Stimulated activated naive B cell treated with anti-CD40 and anti-IgM and Interleukin-4, amounts not matched to agents 10 μg/mL and 1 μg/mL and 100 μg/mL, for 72 hours (primary cell): ENCODE measurements at places on chromosomes 6 and 20.

DNA sequence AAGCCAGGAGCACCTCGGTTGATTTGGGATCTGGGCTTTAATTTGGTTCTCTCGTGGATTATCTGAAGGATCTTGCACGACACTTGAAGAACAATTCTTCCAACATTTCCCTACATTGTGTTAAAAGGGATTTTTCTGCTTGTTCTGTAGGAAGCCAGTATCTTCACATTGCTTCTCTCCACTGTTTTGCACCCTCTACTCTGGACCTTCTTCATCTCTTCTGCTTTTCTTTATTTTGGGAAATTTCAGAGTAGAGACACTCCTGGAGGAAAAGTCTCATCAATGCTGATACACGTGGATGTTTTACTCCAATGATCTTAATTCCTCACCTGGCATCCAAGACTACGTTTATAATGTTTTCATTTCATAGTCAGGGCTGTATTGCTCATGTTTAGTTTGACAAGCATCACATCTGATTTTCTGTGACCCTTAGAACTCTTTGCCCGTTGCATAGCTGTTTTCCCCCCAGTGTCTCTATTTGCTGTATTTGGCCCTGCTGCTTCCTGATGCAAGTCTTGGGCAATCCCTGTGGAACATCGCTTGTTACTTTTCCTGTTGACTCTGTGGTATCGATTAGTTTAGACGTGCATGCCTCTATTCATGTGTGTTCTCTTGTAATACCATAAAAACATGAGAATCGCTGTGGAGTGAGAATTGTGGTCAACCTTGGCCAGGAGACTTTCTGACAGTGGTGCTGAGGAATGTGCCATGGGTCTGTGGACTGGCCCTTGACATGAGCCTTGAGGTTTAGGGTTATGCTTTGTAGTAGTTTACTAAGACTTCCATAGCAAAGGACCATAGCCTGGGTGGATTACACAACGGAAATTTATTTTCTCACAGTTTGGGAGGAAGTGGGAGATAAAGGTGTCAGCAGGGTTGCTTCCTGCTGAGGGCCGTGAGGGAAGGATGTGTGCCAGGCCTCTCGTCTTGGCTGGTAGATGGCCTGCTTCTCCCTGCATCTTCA, 12.5 kb downstream of the PLCB1 start:
- no peak overlapping the region for H3K4me3 ChIP-seq
- H3K36me3 ChIP-seq, result no peaks in the 10 kb centered on the region
- no peaks in the 10 kb centered on the region for H3K27me3 ChIP-seq

DNA sequence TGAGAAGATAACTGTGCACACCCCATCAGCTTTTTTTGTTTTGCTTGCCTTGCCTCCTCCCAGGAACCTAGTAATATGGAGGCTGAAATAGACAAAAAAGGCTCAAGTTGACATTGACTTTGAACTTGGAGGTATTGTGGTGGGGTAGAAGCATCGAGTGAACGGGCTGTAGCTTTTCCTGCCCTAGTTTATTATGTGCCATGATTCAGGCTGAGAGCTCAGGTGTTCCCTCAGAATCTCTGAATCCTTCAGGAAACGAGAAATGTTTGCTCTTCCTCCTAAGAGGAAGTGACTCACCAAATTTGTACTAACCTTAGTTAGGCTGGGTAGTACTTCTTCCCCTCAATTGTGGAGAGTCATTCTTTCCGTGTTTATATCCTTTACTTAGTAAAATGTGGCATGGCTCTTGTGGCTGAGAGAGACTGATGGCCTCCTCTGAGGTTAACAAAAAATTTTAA, 98.8 kb downstream of the SASH1 start:
- H3K36me3 ChIP-seq, result no peaks in the 10 kb centered on the region
- DNase-seq, result no peak
- no peak overlapping the region for H3K4me3 ChIP-seq
- peaks cover 13% of the 10 kb centered on the region for H3K4me1 ChIP-seq

GRCh38 chr6:79269877-79270276, 35.4 kb upstream of the HMGN3 start:
- no peak overlapping the region for H3K4me3 ChIP-seq
- no peak for DNase-seq
- no peaks in the 10 kb centered on the region for H3K27me3 ChIP-seq
- no peaks in the 10 kb centered on the region for H3K4me1 ChIP-seq
- no peaks in the 10 kb centered on the region for H3K36me3 ChIP-seq
- H3K27ac ChIP-seq, result no peak overlapping the region

DNA sequence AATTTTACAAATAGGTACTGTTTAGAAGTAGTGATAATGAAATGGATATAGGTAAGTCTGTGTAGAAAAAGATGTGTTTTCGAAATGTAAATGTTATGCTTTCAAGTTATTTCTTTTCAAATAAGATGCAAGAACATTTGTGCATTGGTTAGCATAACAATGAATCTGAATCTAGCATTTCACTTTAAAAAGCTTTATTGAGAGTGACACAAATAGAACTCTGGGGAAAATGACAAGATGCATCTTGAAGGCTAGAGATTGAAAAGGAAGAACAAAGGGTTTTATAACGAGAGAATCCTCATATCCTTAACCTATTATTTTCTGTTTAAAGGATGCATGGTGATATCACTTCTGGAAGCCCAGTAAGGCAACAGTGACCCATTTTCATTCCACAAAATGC, 639.9 kb upstream of the PTCHD4 start:
- no peaks in the 10 kb centered on the region for H3K4me1 ChIP-seq
- no peak overlapping the region for H3K27ac ChIP-seq
- no peak for DNase-seq
- no peaks in the 10 kb centered on the region for H3K27me3 ChIP-seq
- no peak overlapping the region for H3K4me3 ChIP-seq

DNA sequence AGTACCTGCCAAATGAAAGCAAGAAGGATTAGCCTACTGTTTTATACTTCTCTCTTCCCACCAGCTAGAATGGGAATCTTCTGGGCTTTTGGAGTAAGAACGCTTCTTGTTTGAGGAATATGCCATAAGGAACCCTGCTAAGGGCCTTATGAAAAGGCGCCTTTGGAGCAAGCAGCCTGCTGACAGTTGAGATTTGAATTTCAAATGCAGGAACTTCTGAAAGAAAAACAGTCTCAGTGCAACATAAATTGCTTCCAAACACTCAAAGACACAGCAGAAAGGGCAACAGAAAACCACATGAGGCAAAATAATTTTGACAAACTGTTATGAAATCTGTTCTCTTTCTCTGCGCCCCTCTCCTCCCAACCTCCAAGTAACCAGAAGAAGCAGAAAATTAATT, 149.4 kb upstream of the B3GAT2 start:
- peaks cover 5% of the 10 kb centered on the region for H3K4me1 ChIP-seq
- no peaks in the 10 kb centered on the region for H3K36me3 ChIP-seq
- H3K4me3 ChIP-seq, result no peak overlapping the region
- H3K27ac ChIP-seq, result no peak overlapping the region
- no peak for DNase-seq
- peaks cover 42% of the 10 kb centered on the region for H3K27me3 ChIP-seq

DNA sequence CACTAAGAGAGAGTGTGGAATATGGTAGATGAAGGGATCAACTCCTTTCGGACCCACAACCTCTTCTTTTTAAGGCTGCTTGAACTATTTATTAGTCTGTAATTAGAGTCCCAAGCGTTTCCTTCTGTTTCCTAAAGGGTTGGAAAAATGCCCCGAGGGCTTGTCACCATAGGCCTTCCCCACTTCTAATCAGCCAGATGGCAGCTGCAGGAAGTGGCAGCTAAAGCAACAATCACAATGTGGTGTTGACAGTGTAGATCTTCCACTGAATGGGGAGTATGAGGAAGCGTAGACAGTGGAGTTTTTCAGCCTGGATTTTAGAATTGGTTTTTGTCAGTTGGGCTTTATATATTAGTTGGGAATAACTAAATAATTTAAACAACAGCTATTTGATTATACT, 40.6 kb downstream of the SLC35D3 start:
- DNase-seq, result no peak
- H3K27ac ChIP-seq, result no peak overlapping the region
- no peaks in the 10 kb centered on the region for H3K36me3 ChIP-seq
- peaks cover 3% of the 10 kb centered on the region for H3K27me3 ChIP-seq
- H3K4me1 ChIP-seq, result no peaks in the 10 kb centered on the region

- H3K4me3 ChIP-seq, result no peak overlapping the region
- H3K27ac ChIP-seq, result no peak overlapping the region
- no peak for DNase-seq
- peaks cover 4% of the 10 kb centered on the region for H3K4me1 ChIP-seq
- H3K27me3 ChIP-seq, result no peaks in the 10 kb centered on the region
Observed at GRCh38 chr20:23142162-23143050, 56.3 kb upstream of the CD93 start.

GRCh38 chr6:26021350-26022131, 58.9 kb downstream of the TRIM38 start:
- peaks cover 3% of the 10 kb centered on the region for H3K27me3 ChIP-seq
- peak overlapping the region; percentile 88 for H3K4me3 ChIP-seq
- peak; percentile 91 for DNase-seq
- H3K4me1 ChIP-seq, result peaks cover 26% of the 10 kb centered on the region
- peaks cover 8% of the 10 kb centered on the region for H3K36me3 ChIP-seq
- peak overlapping the region; percentile 100 for H3K27ac ChIP-seq

GRCh38 chr6:146944809-146945208, 259.4 kb upstream of the STXBP5 start:
- H3K27ac ChIP-seq, result no peak overlapping the region
- no peaks in the 10 kb centered on the region for H3K4me1 ChIP-seq
- no peak for DNase-seq
- H3K27me3 ChIP-seq, result peaks cover 8% of the 10 kb centered on the region

GRCh38 chr6:154920495-154921200, 74.5 kb upstream of the TIAM2 start:
- H3K4me3 ChIP-seq, result no peak overlapping the region
- H3K4me1 ChIP-seq, result peaks cover 18% of the 10 kb centered on the region
- H3K27ac ChIP-seq, result no peak overlapping the region

DNA sequence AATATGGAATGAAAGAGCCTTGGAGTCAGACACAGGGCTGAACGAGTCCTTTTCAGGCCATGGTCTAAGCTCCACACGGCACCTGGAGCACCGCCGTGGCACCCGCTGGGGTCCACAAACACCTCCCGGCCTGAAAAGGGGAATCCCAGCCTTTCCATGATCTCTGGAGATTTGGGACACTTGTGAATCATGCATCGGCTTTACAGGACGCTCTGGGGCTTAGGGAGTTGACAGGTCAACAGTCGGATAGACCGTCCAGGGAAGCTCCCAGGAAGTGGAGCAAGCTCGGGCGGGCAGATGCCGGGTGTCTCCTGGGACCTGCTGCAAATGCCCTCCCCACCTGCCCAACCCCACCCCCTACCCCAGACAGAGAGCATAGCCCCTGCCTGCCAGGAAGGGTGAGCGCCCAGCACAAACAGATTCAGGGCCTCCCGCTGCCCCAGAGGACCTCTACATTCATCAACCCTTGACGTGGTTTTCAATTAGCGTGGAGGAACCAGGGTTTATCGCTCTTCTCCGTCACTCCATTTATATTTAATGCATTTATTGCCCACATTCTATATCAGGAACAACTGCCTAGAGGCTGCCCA, 53.6 kb downstream of the YTHDF1 start:
- no peak for DNase-seq
- H3K27me3 ChIP-seq, result peaks cover 14% of the 10 kb centered on the region
- H3K4me3 ChIP-seq, result no peak overlapping the region
- no peak overlapping the region for H3K27ac ChIP-seq

GRCh38 chr6:130981409-130981808, 81.6 kb downstream of the EPB41L2 start:
- DNase-seq, result no peak
- H3K4me1 ChIP-seq, result peaks cover 58% of the 10 kb centered on the region
- H3K4me3 ChIP-seq, result no peak overlapping the region
- peaks cover 28% of the 10 kb centered on the region for H3K36me3 ChIP-seq
- no peak overlapping the region for H3K27ac ChIP-seq
- no peaks in the 10 kb centered on the region for H3K27me3 ChIP-seq

DNA sequence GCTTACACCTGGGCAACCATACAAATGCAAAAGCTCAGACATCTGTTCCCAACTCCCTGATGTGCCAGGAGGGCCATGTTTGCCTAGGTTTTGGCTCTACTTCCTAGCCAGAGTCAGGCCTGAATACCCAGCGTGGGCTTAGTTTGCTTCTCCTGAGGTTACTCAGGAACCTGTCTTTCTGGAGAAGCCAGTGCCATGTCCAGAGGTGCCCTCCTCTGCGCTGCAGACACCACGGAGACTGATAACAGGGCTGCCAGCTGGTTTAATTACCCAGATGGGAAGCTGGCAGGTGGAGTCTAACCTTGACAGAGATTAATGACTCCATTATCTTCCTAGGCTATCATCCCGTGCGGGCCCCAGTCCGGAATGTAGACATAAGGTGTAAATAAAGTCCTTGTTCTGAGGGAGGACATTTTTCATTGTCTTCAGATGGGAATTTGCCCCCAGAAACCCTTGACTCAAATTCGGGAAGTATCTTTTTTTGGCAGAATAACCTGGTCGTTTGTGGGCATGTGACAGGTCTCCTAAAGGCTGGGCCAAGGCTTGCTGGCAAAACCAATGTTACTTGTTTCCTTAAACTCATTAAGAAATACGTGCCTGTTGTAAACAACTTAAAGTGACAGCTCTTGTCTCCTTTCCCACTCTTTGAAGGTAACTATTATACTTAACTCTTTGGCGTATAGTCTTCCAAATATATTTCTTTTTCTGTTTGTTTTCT, 29.2 kb upstream of the ZNFX1 start:
- peaks cover 8% of the 10 kb centered on the region for H3K36me3 ChIP-seq
- DNase-seq, result no peak
- H3K27me3 ChIP-seq, result peaks cover 18% of the 10 kb centered on the region
- H3K4me3 ChIP-seq, result no peak overlapping the region

DNA sequence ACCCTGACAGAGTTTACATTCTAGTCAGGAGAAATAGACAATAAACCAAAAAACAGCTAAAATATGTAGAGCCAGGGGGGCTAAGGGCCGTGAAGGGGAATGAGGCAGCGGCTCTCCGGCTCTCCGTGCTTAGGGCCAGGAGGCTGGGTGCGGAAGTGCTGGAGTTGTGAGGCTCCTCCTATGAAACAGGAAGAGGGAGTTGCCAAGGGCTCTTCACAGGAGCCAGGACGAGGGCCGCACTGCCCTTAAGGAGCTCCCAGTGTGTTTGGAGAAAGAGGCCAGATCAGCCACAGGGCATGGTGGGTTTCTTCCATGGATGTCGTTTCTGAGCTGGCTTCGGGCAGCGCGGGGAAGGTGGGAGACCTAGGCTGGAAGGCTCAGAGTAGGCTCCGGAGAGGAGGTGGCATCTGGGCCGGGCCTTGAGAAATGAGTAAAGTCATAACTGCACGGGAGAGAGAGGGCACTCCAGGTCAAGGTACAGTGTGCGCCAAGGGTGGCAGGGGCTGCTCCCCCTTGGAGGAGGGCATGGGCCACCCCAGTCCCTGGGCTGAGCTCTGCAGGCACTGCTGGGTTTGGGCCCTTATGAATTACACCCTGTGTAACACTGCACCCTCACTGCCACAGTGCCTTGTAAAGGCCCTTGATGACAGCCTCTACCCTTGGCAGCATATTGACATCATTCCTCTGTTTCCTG, 20.8 kb upstream of the MLN start:
- DNase-seq, result no peak
- peaks cover 52% of the 10 kb centered on the region for H3K27me3 ChIP-seq
- no peaks in the 10 kb centered on the region for H3K4me1 ChIP-seq
- no peaks in the 10 kb centered on the region for H3K36me3 ChIP-seq
- no peak overlapping the region for H3K4me3 ChIP-seq

GRCh38 chr6:17358515-17358914, 34.9 kb upstream of the CAP2 start:
- H3K36me3 ChIP-seq, result no peaks in the 10 kb centered on the region
- no peaks in the 10 kb centered on the region for H3K4me1 ChIP-seq
- H3K27ac ChIP-seq, result no peak overlapping the region
- DNase-seq, result no peak
